Jurkat, Clone E6-1 (cell line): ENCODE measurements at places on chromosomes 3 and 15.

DNA sequence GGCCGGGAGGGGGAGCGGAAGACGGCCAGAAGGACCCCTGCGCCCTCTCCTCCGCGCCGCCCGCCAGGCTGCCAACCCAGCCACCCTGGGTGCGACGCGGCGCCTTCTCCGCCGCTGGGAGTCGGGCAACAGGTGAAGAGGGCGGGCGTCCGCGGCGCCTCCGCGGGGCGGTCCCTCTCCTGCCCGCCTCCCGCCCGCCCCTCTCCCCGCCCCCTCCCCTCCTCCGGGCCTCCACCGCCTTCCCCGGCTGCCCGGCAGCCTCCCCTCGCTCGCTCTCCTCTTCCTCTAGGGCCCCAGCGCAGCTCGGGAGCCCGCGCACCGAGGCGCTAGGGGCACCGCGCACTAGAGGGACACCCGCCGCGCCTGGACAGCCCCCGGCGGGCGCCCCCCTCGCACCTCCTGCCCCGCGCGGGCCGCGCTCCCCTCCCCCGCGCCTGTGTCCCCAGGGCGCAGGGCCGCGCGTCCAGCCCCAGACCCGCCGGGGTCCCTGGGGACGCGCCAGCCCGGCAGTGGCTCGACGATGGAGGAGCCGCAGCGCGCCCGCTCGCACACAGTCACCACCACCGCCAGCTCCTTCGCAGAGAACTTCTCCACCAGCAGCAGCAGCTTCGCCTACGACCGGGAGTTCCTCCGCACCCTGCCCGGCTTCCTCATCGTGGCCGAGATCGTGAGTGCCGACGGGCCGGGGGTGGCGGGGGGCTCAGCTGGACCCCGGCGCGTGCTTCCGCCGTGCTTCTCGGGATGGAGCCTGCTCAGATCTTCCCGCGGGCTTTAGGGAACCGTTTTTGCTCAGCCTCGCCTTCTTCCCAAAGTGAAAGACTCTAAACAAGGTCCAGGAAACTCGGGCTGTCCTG, at the start of gene CMTM8:
TSS of gene CMTM8 (plus strand) at position 228 of the 854 bp plus-strand sequence. CDS start at position 521, 293 bp downstream.
- DNase-seq = peak; percentile 46

DNA sequence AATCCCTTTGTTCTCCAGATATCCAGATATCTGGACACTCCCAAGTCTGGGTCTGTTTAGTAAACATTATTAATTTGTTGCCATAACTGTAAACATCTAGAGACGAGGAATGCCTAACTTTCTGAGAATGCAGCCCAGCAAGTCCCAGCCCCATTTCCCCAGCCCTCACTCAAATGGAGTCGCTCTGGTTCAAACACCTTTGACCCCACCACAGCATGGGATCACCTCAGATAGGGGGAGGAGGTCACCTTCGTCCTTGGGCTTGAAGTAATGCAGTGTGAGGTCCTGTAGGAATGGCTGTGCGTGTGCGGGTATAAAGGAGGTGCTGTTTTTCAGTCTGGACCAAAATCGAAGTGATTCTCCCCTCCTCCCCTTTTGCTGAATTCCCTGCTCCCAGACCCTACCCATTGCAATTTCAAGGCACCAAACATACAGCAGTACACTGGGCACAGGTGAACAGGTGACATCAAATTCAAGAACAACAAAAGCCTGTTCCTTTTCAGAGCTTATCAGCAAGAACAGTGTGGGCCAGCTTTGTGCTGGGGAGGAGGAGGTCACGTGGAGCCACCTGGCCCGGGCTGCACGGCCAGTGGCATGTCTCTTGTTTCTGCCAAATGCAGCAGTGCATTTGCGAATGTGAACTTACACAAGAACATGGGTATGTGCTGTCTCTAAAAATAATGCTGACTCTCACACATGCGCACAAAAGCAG, 57.5 kb upstream of the TRPM1 start:
- DNase-seq = no peak

GRCh38 chr3:45337839-45338470, 50.4 kb upstream of the LARS2 start:
- no peak for DNase-seq

GRCh38 chr3:179260949-179261765, 10.2 kb upstream of the KCNMB3 start:
- DNase-seq = no peak

DNA sequence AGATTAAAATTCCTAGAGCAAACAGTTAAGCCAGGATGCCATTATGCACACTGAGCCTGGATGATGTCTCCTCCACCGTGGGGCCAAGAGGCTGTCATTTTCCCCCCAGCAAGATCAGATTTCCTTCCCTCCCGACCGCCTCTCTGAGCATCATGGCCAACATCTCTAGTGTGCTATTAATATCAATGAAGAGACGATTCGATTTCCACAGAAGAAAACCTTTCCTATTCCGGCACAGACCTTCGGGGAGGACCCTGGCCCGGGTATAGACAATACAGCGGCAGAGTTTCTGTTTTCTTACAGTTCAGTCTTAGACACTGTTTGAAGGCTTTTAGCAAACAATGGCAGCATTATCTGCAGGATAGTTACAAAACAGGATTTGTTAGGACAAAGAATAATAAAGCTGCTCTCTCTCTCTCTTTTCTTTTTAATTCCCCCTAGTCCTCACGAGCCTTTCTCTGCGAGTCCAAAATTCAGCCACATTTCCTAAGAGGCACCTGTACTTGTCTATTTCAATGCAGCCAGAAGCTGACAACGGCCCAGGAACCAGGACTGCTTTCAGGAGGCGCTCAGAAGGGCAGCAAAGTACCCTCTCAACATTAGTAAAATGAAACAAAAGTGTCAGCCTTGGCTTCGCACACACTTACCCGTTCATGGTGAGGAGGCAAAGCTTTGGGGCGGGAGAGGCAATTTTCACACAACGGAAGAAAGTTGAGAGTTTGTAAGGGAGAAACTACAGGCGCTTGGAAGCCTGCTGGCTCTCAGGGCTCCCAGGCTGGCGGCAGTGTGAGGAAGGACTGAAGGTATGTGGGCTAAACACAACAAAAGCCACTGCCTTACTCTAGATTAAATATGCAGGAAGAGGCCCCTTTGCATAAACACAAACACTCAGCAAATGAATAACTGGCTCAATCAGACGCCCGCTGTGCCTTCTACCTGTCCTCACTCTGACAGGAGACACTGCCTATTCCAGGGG, 278.0 kb downstream of the FOXP1 start:
- no peak for DNase-seq

- DNase-seq = no peak
Observed at GRCh38 chr3:111277226-111277625, 205.6 kb downstream of the NECTIN3 start.

- no peak for DNase-seq
Observed at GRCh38 chr3:101179637-101180036, 140.7 kb downstream of the IMPG2 start.

- DNase-seq = no peak
Observed at GRCh38 chr3:13210221-13210975, 137.2 kb upstream of the IQSEC1 start.

DNA sequence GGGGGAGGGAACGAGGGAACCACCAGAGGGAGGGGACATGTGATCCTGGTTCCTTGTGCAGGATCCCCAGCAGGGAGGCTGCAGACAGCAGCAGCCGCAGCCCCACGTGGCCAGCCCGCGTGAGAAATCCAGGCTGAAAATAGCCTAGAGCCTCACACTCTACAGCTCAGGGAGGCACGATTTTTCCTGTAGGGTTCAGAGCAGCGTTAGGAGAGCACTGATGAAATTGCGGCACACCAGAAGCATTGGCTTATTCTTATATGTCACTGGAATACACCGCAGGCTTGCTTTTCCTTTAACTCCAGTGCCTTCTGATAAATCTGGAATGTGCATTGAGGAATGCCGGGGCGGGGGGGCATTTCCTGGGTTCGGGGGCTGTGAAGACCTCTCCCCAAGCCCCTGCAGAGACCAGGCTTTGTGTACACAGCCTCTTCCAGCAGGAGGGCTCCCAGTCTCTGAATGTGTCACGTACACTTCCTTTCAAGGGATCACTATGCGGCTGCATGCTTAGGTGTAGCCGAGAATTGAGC, 193.0 kb downstream of the ATP10A start:
- DNase-seq = no peak

DNA sequence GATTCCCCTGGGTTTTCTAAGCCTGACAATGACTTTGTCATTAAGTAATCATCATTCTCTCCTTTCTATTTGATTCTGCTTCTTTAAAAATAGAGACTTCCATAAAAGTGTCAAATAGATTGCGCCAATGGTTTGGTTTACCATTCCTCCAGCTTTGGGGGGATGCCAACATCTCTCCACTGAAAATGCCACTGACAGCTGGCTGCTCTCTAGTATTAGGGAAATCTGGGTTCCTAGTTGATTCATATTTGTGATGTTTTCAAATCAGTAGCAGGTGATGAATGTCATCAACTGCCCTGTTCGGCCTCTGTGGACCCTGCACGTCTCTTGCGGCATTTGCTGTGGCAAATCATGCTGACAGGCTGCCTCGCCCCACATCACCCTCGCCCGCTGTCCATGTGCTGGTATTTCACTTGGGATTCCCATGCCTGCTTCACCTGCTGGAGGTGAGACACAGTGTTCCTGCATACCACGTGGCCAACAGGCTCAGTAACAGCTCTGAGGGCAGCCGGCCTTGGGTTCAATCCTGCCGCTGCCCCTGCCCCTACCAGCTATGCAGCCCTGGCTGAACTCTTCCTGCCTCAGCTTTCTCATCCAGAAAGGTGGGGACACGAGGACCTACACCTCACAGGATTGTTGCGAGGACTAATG, 28.1 kb downstream of the ZXDC start:
- no peak for DNase-seq

DNA sequence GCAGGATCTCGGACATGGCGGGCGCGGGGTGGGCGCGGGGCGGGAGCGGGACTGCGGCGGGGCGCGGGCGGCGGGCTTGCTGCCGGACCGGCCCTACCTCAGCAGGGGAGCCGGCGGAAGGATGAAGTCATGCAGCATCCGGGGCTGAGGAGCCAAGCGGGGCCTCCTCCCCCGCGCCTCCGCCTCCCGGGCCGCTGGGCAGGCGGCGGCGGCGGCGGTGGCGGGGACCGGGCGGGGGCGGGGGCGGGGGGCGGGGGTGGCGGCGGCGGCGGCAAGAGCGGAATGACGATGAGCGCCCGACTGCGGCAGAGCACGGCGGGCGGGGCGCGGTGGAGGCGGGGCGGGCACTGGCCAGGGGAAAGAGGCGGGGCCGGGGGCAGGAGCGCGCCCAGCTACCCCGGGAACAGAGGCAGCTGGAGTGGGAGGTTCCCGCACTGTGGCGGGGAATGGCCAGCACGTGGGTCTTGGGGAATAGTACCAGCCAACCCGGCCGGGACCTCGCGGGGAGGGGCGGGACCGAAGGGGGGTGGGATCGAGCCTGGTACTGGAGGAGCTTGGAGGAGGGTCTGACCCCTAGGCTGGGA, at the start of gene CAMK2N2:
TSS of gene CAMK2N2 (minus strand) at position 284 of the 584 bp plus-strand sequence. CDS start at position 16, 268 bp downstream.
- DNase-seq = no peak

DNA sequence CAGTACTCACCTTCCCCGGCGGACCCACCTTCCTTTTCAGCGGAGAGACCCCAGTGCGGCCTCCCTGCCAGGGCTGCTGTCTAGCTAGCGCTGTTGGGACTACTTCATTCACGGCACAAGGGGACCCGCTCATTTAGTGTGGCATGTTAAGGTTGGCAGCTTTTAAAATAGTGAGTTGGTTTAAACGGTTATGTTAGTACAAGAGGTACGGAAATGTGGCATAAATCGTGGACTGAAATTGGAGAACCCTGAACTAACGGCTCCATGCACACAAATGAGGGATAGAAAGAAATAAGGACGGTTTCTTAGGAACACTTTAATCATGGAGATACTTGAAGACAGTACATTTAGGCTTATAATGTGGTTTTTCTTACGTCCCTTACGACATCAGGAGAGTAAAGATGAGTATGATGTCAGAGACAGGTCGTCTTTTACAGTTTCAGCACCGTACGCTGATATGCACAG, 752 bp downstream of the CEP63 start:
- peak; percentile 34 for DNase-seq

DNA sequence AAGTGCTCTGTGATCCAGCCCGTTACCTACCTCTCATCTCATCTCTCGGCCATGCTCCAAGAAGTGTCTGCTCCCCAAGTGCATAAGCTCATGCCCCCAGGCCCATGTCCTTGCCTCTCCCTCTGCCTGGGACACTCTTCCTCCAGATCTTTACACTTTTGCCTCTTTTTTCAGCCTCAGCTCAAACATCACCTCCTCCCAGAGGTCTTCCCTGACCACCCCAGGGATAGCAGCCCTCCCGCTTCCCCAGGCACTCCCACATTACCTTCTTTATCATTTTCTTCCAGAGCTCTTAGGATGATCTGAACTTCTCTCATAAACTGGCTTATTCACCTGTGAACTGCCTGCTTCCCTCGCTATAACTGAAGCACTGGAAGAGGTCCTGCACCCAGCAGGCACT, 2.7 kb upstream of the FURIN start:
- no peak for DNase-seq

GRCh38 chr15:51425517-51426040, 84.1 kb downstream of the GLDN start:
- no peak for DNase-seq

- DNase-seq = no peak
Observed at GRCh38 chr3:111325160-111325718, 216.8 kb upstream of the CD96 start.

DNA sequence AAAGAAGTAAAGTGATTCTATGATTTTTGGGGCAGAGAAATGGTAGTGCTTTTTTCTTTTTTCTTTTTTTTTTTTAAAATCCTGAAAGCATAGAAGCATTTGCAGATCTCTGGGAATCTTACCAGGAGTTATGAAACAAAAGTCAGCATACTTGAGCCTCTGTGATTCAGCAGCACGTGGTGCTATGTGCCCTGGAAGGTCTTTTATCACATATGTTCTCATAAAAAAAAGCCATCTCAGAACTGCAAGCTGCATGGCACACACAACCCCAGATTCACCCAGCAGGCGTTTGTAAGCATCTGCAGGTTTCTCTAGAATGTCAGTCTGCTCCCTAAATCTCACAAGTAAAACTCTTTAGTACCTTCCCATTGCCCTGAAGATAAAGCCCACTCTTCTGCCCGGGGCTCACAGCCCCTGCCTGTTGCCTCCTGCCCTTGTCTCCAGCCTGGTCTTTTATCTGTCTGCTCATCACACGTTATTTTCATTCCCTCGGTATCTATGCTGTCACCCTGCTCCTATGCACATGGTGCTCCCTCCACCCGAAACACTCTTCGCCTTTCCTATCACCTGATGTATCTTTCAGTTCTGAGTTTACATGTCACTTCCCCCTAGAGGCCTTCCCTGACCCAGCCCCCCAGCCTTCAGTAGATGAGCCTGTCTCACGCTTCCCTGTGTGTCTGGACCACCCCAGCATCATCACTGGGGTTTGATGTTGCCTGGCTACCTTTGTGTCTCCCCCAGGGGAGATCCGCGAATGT, 72.4 kb downstream of the CHDH start:
- no peak for DNase-seq
